AG09309 (cell line): ENCODE measurements at places on chromosomes 4 and X.

DNA sequence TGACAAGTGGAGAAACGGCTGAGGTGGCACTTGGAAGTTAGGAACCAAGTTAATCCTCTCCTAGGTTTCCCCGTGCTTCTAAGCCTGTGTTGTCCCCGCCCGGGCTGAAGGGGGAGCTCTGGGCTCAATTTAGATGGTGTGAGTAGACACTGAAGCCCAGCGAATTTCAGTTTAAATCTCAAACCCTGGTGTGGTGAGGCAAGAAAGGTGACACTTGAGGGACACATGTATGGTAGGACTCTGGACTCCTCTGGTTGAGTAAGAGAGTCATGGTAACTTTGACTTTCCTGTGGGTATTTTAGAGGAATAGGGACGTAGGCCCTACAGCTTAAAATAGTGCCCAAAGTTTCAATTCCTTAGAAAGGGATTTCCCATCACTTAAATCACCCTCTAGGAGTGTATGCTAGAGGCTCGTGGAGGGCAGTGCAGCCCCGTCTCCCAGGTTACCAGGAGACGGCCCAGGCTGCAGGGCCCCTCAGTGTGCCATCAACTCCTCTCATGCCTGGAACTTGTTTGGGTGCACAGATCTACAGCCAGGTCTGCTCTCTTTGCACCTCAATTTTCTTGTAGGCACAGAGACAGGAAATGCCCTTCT, 24.0 kb downstream of the HAND2 start:
- no peak for DNase-seq

DNA sequence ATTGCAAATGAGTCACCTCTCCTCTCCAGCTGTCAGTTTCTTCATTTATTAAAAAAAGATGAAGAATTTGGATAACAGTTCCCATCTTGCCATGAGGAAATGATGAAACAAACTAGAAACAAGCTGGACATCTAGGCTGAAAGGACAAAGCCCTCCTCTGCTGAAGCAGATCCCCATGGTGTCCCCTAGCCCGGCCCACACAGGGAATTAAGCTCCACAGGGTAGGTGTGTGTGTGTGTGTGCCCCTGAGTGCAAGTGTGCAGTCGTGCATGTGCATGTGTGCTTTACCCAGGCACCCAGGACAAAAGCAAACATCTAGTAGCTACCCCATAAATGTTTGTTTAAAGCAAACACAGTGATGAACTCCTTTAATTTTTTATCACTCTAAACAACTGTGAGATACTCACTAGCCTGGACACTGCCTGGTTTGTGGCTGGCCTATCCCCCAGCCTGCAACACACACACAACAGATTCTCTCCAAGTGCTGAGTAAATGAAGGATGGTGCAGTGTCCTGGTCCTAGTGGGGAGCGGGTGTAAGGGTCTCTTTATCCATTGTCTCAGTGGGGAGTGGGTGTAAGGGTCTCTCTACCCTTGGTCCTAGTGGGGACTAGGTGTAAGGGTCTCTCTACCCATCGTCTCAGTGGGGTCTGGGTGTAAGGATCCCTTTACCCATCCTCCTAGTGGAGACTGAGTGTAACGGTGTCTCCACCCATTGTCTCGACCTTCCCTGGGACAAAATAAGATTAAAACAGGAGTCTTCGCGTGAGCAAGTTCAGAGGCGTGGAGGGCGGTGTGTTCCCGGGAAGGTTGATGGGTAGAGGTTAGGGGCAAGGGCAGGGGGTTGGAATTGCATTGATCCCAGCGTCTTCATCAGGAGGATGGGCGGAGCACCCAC, 688 bp upstream of the EVC start:
- no peak for DNase-seq

GRCh38 chr4:128596115-128596514, 213.4 kb upstream of the JADE1 start:
- DNase-seq: no peak

- DNase-seq: no peak
These were observed 47.1 kb downstream of the MTHFD2L start for GRCh38 chr4:74205046-74205445.

DNA sequence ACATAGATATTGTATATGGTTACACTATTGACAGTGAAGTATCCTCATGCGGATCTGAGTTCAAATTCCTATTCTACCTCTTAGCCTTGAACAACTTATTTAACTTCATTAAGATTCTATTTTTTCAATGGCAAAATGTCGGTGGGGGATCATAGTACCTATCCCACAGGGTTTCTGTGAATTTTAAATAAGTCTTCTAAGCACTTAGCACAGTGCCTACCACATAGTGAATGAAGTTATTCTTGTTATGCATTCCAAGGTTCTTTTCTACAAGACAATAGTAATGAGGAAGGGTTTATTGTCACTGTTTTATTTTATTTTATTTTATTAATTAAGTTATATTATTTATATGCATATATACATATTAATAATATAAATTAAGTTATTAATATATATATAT, 8.8 kb upstream of the ENAM start:
- no peak for DNase-seq

DNA sequence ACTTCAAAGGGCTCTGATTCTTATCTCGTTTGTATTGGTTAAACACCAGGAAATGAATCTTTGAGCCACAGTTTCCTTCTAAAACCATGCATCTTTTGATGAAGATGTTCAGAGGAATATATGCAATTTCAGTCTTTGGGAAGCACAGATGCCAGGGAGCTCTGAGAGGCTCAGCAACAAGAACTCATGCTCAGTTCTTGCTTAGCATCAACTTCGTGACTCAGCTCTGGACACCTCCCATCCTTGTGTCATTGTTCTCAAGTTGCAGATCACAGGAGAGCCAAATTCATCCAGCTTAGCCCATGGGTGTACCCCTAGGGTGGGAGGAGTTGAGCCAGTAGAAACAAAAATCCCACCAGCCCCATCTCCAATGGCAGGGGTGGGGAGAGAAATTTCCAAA, 219.6 kb upstream of the MAOA start:
- DNase-seq: no peak

DNA sequence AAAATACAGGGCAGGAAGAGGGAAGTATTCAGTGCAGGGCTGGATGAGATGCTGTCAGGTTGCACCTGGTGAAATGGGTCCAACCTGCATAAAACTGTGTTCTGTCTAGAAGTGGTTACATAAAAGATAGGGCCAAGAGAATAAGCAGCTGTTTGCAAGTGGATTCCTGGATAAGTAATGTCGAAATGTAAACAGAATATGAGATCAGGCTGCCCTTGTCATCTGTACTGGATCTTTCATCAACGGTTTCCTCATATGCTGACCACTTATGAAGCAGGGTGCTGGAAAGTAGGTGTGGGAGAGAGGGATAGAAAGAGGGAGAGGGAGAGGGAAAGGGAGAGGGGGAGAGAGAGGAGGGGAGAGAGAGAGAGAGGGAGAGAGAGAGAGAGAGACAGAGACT, 349.8 kb upstream of the CPEB2 start:
- no peak for DNase-seq

- no peak for DNase-seq
These were observed 59.2 kb downstream of the ADGRG2 start for GRCh38 chrX:19063030-19063429.

GRCh38 chr4:82484996-82485783, 54.8 kb downstream of the ENOPH1 start:
- DNase-seq: no peak

DNA sequence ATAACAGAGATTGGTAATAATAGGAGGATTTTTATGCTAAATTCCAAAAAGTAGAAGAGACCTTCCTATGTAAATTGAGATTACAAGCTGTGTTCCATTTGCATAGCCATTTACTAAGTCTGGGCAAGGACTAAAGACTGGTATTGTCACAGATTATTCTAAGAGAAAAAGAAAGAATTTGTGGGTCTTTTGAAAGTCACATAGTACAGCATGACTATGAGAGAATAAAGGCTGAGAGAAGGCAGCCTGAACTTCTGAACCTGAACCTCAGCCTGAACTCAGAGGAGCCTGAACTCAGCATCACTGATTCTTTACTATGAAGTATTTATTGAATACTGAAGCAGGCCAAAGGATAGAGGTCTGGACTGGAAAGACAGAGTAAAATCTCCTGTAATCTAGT, 297.5 kb downstream of the STPG2 start:
- no peak for DNase-seq

GRCh38 chr4:60847614-60848013, 352.5 kb upstream of the ADGRL3 start:
- DNase-seq: no peak

DNA sequence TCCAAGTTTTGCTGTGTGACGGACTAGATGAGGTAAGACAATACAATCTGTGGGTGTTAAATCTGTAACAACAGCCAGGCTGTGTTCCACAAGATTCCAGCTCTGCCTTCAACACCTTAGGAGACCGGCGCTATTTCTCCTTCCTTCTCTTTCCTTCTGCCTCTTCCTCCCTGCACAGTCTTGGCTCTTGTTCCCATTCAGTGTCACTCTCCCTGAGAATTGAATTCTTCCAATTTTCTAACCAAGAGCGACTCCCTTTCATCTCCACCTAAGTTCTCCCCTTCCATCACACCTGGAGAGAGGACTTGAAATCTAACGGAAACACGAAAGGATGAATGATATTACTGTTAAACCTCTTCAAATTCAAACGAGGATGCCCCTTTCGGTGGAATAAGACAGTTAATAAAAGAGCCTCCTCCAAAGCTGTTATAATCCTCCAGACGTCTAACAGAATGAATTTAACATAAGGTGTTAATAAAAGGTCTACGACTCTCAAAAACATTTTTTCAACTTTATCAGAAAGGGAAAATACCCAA, 2.7 kb downstream of the EPHA5 start:
- no peak for DNase-seq
